ENCODE measurements at places on chromosomes 11 and 22. TPM values are rescaled to one million over a fixed set of nuclear protein-coding genes. Genes with fewer than 3 reads are reported as not detected.

GRCh38 chr11:62130283-62131169, 6.7 kb downstream of the INCENP start:
- DNase-seq, result peak; percentile 29

Gene WBP2NL
- 0.53 TPM for total RNA-seq

Gene PRODH
- 35.6 TPM for total RNA-seq

DNA sequence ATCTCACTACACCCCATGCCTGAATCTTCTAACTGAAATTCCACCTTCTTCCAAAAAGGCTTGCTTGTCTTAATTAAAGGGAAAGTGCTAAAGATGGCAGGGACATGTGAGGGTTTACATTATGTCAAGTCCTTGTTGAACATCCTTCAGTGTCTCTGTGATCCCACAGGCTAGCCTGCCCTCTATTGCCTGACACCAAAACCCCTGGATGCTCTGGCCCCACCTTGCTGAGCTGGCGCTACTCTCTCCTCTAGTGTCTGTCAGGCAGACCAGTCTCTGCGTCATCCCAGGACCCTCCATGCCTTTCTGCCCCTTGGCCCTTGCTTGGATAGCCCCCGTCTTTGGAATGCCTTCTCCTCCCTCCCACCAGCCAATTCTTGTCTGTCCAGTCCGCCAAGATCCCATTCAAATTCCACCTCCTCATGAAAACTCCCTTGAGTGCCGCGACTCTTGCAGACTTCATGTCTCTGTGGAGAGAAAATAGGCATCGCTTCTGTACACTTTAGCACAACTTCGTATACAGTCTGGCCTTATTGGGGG, 69.3 kb downstream of the PKNOX2 start:
- no peak for DNase-seq

- DNase-seq, result no peak
These were observed 883 bp upstream of the AIFM3 start for GRCh38 chr22:20965888-20966855.

Gene KCNK4
- total RNA-seq, result not detected

- peak; percentile 15 for DNase-seq
These were observed 888.9 kb downstream of the BRD1 start for GRCh38 chr22:48938741-48939140.

Gene TMEM25
- total RNA-seq, result 37.5 TPM

DNA sequence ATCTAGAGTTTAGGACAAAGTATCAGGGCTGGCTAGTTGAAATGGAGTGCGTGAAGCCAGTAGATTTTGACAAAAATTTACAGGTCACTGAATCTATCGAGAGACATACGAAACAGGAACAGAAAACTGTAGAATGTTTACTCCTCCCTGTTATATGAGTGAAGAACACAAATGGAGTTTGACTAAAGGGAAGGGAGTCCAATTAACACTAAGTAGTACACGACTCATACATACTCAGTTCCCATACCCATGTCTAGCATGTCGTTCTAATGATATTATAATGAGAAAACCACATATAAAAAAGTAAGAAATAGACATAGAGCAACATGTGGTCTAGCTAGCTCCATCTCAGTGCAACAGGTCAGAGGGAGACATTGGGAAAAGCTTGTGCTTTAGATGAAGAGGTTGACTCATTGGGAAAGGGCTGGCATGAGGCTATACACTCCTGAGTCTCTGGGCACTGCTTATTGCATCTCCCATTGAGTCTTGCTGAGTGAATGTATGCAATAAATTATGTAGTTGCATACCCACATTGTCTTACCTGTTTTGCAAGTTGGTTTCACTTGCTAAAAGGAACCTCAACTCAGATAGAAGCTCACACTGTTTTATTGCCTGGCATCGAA, 43.5 kb downstream of the CD44 start:
- no peak for DNase-seq

DNA sequence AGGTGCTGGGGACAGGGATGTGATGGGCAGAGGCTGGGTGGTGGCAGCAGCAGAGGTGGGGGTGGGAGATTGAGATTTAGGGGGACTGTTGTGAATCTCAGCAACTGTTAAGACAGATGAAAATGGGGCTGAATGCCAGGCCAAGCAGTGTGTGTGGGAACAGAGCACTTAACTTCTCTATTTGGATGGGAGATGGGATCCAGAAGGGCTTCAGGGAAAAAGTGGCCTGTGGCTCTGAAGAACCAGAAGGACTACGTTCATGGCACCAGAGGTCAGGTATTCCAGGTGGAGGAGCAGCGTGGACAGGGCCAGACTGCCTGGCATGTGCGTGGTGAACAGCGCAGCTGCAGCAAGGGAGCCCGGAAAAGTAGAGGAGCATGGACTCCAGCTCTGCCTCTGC, 82.6 kb upstream of the SYT13 start:
- peak; percentile 19 for DNase-seq

DNA sequence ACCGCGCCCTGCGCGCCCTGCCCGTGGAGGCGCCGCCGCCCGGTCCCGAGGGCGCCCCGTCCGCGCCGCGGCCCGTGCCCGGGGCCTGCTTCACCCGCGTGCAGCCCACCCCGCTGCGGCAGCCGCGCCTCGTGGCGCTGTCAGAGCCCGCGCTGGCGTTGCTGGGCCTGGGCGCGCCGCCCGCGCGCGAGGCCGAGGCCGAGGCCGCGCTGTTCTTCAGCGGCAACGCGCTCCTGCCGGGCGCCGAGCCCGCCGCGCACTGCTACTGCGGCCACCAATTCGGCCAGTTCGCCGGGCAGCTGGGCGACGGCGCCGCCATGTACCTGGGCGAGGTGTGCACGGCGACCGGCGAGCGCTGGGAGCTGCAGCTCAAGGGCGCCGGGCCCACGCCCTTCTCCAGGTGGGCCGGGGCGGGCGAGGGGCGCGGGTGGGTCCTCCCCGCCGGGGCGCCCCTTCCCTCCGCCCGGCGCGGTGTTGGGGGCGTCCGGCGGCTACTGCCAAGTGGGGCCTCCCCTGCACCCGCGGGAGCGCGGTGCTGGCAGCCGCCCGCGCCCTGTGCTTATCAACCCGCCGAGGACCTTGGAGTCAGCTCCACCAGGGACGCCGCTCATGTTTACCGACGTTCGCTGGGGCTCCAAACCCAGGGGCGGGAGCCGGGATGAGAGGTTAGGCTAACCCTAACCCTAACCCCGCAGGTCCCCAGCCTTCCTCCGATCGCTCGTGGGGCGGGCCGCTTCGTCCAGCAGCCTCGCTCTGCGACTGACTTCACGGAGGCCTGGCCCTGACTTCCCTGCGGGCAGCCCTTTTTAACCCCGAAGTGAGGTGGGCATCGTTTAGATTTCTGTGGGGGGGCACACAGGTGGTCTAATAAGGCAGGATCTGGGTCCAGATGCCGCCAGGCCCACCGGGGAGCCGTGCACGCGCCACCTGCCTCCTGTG, 649 bp downstream of the SELENOO start:
- no peak for DNase-seq

DNA sequence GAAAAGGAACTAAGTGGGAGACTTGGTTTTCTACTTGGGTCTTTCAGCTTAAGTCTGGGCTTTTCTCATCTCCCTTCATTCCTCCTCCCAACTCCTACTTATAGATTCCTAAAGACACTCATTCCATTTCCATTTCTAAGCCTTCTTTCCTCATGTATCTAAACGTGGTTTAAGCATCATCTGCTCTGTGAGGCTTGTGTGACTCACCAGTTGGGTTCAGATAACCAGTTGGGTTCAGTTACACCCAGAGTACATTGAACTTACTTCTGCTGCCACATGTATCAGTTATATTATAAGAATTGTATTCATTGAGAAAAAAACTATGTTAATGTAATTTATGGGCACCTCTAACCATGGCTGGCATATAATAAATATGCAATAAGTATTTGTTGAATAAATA, 831.2 kb upstream of the CCDC90B start:
- DNase-seq, result no peak

Gene SPDYC
- 1.2 TPM for total RNA-seq

Gene EXPH5
- total RNA-seq, result 12.8 TPM

GRCh38 chr22:48279461-48279756, 1517.0 kb downstream of the TBC1D22A start:
- DNase-seq, result no peak

Gene ART1
- total RNA-seq, result not detected

Gene MFRP
- not detected for total RNA-seq

DNA sequence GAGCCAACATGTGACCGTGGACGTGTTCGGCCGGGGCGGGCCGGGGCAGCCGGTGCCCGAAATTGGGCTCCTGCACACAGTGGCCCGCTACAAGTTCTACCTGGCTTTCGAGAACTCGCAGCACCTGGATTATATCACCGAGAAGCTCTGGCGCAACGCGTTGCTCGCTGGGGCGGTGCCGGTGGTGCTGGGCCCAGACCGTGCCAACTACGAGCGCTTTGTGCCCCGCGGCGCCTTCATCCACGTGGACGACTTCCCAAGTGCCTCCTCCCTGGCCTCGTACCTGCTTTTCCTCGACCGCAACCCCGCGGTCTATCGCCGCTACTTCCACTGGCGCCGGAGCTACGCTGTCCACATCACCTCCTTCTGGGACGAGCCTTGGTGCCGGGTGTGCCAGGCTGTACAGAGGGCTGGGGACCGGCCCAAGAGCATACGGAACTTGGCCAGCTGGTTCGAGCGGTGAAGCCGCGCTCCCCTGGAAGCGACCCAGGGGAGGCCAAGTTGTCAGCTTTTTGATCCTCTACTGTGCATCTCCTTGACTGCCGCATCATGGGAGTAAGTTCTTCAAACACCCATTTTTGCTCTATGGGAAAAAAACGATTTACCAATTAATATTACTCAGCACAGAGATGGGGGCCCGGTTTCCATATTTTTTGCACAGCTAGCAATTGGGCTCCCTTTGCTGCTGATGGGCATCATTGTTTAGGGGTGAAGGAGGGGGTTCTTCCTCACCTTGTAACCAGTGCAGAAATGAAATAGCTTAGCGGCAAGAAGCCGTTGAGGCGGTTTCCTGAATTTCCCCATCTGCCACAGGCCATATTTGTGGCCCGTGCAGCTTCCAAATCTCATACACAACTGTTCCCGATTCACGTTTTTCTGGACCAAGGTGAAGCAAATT, 1.8 kb downstream of the FUT4 start:
- peak; percentile 53 for DNase-seq

Gene FJX1
- total RNA-seq, result 0.73 TPM

- DNase-seq, result no peak
These were observed 2.3 kb downstream of the CCDC86 start for GRCh38 chr11:60844045-60844869.

Gene OR5AL1
- total RNA-seq, result not detected

- DNase-seq, result no peak
These were observed 51.3 kb downstream of the KIRREL3 start for GRCh38 chr11:126949066-126949891.

DNA sequence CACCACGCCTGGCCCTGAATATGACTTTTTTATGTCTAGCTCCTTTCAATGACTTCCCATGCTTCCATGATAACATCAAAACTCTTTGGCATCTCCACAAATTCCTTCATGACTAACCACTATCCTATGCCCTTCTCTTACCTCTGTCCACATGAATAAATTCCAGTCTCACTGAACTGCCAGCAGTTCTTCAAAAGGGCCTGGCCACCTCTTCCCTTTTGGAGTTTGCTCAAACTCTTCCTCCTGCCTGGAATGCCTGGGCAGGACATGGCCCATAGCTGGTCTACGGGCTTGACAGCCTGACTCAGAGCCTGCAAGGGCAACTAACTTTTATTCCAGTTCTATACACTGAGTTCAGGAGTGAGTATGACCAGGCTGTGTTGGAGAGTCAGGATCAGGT, 41.8 kb upstream of the ZBTB16 start:
- DNase-seq, result no peak

DNA sequence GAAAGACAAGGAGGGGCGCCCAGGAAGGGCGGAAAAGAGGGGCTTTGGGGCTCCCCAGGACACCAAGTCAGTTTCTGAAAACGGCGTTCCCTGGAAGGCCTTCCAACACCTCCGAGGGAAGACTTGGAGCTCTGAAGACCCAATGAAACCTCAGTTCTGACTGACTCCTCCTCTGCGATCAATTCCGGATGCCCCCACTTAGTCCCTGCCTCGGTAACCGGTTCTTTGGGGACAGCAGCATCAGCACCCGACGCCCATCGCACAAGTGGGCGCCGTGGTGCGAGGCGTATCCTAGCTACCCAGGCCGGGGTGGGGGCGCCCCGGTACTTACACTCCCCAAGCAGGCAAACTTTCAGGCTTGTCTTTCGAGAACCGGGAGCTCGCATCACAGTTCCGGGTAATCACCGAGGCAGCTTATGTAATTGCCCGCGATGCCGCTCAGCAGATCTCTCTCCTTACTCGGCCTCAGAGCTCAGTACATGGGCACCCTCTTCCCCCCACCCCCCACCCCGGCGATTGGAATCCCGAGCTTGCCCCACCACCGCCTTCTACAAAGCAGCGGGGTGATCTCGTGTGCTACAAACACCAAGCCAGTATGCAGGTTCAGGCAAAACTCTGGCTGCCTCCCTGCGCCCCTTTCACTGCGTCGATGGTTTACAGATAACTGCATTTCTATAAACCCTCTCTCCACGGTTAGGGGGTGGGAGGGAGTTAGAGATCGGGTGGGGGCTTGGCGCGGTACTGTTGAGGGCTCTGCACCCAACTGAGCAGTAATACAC, 2.0 kb downstream of the TENM4 start:
- no peak for DNase-seq

DNA sequence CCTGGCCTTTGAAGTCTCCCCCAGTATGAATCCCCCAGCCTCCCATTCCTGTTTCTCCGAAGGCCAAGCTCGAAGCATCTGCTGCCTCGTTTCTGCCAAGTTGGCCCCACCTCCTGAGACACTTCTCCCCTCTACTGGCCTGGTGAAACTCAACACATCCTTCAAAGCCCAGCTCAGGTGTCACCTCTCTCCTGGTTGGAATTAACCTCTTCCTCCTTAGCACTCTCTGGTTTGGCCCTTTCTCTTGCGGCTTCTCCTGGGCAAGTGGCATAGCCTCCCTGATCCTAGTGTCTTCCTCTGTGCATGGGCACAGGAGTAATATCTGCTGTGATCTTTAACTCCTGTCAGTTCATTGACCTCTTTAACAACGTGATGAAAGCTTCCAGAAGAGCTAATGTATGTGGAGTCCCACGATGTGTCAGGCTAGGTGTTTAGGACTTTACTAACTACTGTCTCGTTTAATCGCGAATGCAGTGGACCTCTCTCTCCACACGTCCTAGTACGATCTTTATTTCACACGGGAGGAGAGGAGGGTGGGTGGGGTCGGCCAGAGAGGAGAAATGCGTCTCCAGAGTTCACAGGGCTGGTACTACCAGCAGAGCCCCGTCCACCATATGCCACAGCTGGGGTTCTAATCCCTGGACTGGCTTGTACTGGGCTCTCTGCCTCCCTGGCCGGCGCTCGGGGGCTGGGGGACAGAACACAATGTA, 826 bp upstream of the PTPRJ start:
- no peak for DNase-seq

DNA sequence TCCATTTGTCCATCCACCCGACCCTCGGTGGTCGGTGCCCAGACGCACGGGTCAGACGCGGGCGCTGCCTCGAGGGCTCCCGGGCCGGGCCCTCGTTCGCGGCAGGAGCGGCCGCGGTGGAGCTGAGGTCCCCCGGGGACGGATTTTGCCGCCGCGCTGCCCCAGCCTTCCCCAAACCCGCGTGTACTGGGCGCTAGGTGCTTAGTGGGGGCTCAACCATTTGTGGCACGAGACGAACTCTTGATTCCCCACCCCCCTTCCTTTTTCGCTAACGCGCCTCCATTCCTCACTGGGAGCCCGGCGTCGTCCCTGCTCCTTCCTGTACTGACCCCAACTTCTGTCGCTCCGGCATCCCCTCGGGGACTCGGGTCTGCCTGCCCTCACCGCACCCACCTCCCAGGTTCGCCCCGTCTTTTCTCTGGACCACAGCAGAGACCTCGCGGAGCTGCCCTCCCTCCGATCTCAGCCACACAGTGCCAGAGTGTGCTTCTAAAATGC, 789 bp upstream of the CBX7 start:
- DNase-seq, result no peak

- no peak for DNase-seq
These were observed 721.4 kb downstream of the BRD1 start for GRCh38 chr22:49106096-49106841.

Gene CEND1
- total RNA-seq, result 0.43 TPM

Measured in left lobe of liver (tissue), 2 donors.